ENCODE measurements at places on chromosomes 5 and 9. TPM values are rescaled to one million over a fixed set of nuclear protein-coding genes. Genes with fewer than 3 reads are reported as not detected.

DNA sequence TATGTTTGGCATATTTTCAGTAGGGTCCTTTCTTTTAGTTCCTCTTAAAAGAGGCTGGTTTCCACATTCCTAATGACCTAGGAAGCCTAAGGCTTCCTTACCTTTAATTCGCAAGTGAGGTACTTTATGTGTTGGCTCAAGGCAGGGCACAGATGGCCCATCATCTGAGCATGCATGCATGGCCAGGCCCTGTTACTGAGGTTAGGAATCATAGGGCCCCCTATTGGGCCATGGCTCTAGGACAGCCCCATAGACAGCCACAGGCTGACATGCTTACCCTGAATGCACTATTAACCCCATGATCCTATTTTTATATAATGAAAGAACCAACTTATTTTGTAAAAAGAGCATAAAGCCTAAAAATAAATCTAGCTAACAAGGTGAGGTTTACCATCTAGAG lies 271.4 kb downstream of the ELAVL2 start:
- DNase-seq: no peak

- DNase-seq: no peak
Measured at GRCh38 chr5:90347462-90347861, 62.1 kb downstream of the CETN3 start.

DNA sequence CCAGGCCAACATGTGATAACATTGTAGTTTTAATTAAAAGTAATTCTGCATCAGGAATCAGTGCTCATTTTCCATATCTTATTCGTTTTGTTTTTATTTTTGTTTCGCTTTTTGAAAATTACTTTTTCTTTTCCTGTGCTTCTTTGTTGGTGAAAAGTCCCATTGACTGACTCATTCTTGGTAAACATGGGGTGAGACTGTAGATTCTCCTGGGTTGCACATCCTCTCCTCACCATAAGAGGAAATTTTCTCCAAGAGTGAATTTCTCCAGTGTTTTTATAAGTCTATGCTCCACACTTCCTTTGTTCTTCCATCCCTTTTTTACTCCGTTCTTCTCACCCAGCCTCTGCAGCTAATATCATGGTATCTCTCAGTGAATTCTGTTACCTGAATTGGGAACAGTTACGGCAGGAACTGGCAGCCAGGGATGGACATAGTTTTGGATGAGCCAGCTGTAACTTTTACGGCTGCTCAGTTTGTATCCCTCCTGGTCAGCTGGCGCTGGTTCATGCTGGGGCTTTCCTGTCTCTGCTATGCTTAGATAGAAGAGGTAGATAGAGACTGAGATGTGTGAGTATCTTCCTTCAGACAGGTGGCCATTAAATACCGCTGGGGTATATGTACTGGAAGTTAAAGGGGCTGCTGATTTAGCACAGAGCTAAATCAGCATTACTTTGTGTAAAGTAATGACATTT lies 80.0 kb downstream of the MAN2A1 start:
- no peak for DNase-seq

DNA sequence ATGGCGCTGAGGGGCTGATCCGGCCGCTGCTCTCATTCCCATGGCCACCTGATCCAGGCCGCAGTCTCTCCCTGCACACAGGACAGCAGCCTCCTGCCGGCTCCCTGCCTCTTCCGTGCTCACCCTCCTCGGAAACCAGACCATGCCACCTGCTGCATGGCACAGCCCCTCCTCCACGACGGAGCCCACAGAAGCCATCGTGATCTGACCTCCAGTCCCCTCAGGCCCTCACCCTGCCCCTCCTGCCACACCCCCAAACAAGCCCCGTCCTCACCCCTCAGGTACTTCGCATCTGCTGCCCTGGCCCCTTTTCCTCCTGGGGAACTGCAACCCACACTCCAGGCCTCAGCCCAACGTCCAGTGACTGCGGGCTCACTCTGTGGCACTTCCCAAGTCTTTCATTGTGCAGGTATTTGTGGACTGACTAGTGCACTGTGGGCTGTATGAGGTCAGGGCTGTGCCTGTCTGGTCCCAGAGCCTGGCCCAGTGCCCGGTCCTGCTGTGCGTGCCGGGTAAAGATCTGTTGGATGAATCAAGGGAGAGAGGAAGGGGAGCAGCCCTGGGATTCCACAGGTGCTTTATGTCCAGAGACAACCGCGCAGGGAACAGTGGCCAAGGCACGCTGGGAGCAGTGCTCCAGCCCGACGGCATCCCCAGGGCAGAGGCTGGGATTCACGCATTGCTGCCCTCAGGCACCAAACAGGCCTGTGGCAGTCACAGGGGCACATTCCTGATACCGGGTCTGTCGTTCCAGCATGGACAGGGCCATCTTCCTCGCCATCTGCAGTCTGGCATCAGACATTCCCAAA lies 86.1 kb downstream of the ADAMTS2 start:
- no peak for DNase-seq

- DNase-seq: no peak
Measured at GRCh38 chr5:165836046-165836445, 2330.6 kb downstream of the MAT2B start.

DNA sequence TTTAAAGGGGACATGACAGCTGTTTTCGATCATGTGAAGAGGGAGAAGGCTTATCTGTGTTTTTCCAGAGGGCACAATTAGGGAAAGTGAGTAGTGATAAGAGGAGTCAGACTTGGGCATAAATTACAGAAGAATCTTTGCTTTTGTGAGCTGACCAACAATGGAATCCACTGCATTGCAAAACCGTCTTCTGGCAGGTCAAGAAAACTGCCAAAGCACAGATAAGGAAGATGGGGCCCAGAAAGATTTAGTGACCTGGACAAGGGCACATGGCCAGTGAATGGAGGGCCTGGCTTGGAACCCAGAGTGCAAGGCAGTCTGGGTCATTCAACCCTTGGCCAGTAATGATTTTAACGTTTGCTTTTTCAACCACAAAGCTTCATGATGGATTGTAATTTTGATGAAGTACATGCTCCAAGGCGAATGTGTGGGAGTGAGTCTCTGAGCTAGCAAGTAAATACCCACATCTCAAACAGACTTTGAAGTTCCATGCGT lies 153.2 kb upstream of the MAST4 start:
- DNase-seq: no peak

GRCh38 chr5:133531178-133531577 lies 81.2 kb downstream of the FSTL4 start:
- no peak for DNase-seq

- DNase-seq: no peak
Measured at GRCh38 chr9:127061411-127061810, 61.0 kb downstream of the ANGPTL2 start.

DNA sequence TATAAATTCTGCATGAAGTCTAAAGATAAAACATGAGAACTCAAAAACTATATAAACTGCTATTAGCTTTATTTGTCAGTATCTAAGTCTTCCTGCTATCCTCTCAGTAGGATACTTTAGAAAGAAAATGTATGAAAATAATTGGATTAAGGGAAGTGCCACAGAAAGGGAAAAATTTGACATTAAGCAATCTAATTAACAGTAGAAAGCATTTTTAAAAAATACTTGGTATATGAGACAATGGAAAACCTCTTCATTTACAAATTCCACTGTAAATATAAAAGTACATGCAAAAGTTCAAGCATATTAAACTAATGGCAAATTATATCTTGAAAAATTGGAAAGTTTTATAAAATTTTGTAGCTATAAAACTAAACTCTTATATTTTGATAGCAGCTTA lies 518.6 kb upstream of the NUDT12 start:
- no peak for DNase-seq

DNA sequence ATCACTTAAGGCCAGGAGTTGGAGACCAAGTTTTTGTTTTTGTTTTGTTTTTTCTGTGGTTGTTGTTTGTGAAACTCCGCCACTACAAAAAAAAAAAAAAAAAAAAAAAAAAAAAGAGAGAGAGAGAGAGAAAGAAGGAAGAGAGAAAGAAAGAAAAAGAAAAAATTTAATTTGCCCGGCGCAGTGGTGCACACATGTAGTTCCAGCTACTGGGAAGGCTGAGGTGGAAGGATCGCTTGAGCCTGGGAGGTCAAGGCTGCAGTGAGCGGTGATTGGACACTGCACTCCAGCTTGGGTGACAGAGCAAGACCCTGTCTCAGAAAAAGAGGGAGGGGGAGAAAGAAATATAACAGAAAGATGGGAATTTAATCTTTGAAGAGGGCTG lies 902 bp downstream of the THG1L start:
- DNase-seq: no peak

DNA sequence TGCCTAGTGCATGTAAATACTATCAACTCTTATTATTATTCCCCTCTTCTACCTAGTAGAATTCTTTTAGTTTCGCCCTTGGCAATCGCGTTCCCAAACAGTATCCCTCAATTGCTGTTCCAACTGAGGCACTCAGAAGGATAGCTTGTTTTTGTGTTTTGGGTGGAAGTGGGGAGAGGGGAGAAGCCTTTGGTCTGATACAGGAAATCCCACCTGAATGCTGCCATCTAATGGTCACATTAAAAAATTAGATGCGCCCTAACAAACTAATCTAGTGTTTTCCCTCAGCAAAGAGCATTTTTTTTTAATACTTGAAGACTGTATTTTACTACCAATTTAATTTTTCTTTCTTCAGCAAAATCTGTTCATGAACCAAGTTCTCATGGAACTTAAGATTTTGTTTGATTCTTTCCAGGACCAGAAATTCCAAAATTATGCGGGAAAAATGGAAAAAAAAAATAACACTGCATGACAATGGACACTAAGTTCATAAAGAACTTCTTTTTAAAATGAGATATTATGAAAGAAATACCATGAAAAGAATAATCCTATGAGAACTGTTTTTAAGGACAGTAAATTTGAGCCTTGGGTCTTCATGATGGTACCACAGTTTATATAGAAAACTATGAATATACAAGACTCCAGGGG lies 22.2 kb upstream of the GLDC start:
- DNase-seq: no peak

DNA sequence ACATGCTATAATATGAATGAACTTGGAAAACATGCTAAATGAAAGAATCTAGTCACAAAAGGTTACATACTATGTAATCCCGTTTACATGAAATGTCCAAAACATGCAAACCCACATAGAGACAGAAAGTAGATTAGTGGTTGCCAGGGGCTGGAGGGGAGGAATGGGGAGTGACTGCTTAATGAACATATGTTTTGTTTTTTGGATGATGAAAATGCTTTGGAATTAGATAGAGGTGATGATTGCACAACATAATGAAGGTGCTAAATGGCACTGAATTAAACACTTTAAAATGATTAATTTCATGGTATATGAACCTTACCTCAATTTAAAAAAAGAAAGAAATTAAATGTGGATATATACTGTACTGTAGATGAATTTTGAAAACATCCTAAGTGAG lies 17.6 kb upstream of the NDFIP1 start:
- DNase-seq: no peak

GRCh38 chr5:115321309-115321708 lies 24.9 kb upstream of the CCDC112 start:
- DNase-seq: no peak

DNA sequence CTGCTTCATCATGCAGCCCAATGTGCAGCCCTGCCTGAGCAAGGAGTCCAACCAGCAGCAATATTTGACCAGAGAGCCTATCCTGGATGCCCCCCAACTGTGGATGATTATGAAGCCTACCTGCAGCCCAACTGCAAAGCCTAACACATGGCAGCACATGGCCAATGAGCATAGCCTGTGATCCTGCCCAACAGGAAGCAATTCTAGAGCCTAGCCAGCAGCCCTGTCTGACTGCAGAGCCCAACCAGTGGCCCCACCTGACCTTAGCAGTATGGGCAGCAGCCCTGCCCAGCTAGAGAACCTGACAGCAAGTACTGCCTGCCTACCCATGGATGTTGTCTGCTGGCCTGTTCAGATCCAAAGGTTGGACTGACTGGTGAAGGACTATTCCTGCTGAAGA lies 97.3 kb upstream of the SH3GL2 start:
- no peak for DNase-seq

DNA sequence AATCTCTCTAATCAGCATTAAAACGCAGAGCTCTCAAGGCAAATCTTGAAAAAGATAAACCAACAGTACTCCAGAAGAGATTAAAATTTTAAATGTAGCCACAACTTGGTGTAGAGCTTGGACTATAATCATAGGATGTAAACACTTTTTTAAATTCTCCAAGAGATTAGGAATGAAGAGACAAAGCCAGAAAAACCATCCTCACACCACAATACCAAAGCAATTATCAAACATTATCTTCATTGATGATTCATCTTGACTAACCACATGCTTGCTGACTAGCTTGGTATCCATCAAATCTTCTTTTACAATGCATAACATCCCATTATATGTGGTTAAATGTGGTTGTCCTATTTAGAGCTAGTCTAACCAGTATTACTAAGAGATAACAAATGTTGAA lies 815.1 kb downstream of the TLE1 start:
- no peak for DNase-seq

DNA sequence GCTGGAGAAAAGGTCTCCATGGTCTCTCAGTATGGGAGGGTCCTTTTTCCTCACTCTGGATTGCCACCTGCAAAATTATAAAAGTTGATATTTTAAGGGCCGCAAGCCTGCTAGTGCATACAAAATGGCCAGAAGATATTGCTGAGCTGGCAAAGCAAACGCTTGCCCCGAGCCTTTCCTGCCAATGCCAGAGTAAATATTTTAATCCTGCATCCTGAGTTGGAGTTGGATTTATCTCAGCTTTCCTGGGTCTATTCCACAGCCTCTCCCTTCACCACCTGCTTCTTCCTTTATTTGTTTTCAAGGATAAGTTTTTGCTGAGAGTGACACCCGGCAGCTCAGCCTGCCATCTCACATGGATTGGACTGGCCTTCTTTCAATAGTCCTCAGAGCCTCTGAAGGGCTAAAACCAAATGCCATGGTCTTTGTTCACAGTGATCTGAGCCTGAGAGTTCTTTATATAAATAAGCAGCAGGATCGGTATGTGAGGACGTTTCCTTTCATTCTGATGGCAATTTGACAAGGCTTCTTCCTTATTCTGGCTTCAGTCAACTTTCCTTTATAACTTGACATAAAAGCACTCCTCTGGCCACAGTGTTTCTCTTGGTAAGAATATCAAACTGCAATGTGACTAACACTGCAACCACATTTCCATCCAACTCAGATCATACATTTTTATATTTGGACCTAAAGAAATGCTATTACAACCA lies 170.1 kb downstream of the ADAMTS12 start:
- no peak for DNase-seq

GRCh38 chr9:77561331-77562018 lies 86.6 kb downstream of the GNA14 start:
- no peak for DNase-seq

GRCh38 chr5:94433397-94434163 lies 184.8 kb downstream of the KIAA0825 start:
- DNase-seq: no peak

The DRD1 gene
- not detected for total RNA-seq

The ITK gene
- total RNA-seq: 15.7 TPM

The HMMR gene
- 9.3 TPM for total RNA-seq

The DPYSL3 gene
- total RNA-seq: 68.5 TPM
